CD14-positive monocyte (primary cell): ENCODE measurements at places on chromosomes 1 and 21.

- DNase-seq: no peak
Measured at GRCh38 chr1:20480243-20480944, 5.6 kb downstream of the CAMK2N1 start.

GRCh38 chr1:171606402-171606941, 15.6 kb upstream of the MYOCOS start:
- DNase-seq: no peak

DNA sequence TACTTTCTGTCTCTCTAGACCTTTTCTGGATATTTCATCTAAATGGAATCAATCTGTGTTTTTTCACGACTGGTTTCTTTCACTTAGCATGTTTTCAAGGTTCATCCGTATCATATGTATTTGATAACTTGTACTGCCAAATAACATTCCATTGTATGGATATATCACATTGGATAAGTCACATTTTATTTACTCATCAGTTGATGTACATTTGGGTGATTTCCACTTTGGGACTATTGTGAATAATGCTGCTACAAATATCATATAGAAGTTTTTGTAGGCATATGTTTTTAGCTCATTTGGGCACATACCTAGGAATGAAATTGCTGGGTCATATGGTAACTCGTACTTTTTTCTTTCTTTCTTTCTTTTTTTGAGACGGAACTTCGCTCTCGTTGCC, 6.7 kb downstream of the HMGN2 start:
- DNase-seq: no peak

DNA sequence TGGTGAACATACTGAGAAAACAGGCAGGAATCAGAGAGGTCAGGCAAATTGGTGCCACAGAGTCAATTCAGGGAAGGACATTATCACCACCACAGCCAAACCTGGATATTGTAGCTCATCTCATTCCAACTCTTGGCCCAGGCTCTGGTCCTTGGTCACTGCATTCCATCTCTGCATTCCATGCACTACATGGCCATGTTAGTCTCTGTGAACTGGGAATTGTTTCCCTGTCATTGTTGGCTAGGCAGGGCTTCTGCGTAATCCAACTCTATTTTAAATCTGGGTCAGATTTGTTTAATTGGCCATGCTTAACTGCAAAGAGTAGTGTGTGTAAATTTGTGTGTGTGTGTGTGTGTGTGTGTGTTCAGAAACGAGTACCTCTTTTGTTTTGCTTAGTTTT, 837.6 kb upstream of the ADAMTS5 start:
- no peak for DNase-seq

DNA sequence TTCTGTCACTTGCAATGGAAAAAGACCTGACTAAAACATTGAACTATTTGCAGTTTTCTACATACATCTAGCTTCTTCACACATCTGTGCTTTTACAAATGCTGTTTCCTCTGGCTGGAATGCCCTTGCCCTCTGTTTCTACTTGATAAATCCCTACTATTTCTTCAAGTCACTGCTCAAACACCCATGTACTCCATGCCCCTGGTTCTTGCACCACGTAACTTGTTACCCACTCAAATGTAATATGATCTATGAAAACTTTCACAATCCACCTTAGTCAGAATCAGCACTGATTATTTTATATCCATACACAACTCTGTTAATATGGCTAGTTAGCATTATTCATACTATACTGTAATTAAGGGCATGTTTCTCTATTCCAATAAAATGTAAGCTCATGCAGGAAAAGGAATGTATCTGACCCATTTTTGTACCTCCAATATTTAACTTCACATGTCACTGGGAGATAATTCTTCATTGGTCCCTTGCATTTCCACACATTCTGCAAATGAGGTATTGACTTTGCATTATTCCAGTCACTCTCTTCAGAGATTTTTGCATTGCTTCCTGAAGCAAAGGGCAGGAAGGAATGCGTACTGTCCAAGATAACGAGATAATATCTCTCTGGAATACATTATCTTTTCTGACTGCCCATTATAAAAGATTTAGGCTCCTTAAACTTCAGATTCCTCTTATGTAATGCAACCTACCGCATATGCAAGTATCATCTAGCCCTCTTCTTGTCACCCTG, 158.3 kb downstream of the COL24A1 start:
- no peak for DNase-seq

DNA sequence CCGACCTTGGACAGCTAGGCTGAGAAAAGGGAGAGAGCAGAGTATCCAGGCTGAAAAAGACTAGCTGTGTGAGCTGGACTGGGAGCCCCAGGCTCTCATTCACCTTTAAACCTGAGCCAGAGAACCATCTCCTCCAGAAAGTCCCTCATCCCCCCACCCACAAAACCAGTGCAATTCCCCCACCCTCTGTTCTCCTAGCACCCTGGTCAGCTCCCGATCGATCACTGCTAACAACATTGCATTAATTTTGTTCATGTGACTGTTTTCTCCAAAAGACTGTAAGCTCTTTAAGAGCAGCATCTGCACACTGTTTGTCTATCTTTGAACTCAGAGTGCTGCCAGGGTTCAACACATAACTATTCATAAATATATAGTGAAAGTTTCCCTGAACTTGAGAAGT, 67.1 kb upstream of the NFASC start:
- DNase-seq: no peak

DNA sequence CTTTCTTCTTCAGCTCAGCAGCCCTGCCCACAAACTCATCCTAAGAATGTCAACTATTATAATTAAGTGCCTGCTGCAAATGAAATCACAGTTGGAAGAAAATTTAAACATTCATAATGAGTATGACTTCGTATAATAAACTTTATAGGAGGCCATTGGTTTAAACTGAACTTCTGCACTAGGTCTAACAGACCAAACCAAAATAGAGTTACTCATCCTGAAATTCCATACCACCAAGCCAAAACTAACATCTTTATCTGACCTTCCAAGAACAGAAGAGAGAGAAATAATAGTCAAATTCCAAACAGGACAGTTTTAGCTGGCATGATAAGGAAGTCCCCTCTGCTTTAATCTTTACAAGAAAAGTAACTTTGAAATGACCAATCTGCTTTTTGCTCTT, 472.4 kb upstream of the PRMT6 start:
- no peak for DNase-seq

DNA sequence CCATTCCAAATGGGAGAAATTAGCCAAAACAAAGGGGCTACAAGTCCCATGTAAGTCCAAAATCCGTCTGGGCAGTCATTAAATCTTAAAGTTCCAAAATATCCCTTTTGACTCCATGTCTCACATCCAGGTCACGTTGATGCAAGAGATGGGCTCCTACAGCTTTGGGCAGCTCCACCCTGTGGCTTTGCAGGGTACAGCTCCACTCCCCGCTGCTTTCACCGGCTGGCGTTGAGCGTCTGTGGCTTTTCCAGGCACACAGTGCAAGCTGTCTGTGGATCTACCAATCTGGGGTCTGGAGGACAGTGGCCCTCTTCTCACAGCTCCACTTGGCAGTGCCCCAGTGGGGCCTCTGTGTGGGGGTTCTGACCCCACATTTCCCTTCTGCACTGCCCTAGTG, 130.2 kb downstream of the TPR start:
- no peak for DNase-seq

- no peak for DNase-seq
Measured at GRCh38 chr21:36349315-36349714, 29.3 kb downstream of the MORC3 start.

GRCh38 chr1:239891621-239892358, 199.9 kb upstream of the FMN2 start:
- DNase-seq: no peak

GRCh38 chr1:243513726-243514491, 258.1 kb downstream of the SDCCAG8 start:
- no peak for DNase-seq

- DNase-seq: no peak
Measured at GRCh38 chr1:113369699-113370098, 20.6 kb upstream of the MAGI3 start.

DNA sequence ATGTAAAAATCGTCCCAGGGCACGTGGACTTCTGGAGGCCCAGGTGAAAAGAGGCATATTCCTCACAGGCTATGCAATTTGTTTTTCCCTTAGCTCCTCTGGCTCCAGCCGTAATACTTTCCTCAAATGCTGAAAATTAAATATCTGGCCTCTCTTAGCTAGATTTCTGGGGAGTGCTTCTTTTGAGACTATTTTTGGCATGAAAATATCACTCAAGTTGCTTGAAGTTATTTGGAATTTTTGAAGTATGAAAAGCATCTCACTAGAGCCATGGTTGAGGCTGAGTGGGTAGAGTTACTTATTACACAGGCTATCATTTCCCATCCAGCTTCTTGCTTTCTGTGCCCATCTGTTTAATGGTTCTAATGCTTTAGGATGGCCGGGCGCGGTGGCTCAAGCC, 59.7 kb downstream of the MYOM3 start:
- DNase-seq: no peak

DNA sequence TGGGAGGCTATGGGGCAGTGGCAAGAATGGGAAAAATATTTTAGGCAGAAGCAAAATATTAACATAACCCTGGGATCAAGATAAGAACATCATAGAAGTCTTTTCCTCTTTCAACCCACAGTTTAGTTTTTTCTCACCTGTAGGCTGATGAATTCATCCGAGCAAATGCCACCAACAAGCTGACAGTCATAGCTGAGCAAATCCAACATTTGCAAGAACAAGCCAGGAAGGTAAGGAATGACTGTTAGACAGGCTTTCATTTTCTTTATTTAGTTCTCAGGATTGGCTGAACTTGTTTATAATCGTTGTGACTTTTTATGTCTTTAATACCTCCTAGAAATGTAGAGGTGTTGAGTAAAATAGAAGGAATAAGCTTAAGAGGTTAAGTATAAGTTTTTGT, 6.4 kb downstream of the C1orf50 start:
- no peak for DNase-seq

DNA sequence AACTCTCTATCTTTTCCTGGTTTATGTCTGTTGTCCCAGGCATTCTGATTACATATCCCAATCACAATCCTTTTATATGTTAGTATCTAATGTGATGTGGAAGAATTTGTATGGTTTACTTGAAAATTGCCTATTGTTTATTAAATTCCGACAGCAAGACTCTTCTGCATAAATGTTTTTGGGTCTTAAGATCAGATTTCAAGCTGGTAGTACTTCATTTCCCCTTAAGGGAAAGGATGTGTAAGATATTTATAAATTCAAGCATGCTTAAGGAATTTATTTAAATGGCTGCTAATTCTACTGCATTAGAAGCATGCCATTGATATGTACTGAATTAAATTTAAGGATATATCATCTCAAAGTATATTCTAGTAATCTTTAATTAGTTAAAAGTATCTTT, 20.4 kb upstream of the GPR88 start:
- DNase-seq: no peak

GRCh38 chr1:228478912-228479711, 8.1 kb upstream of the RNF187 start:
- peak; percentile 38 for DNase-seq

DNA sequence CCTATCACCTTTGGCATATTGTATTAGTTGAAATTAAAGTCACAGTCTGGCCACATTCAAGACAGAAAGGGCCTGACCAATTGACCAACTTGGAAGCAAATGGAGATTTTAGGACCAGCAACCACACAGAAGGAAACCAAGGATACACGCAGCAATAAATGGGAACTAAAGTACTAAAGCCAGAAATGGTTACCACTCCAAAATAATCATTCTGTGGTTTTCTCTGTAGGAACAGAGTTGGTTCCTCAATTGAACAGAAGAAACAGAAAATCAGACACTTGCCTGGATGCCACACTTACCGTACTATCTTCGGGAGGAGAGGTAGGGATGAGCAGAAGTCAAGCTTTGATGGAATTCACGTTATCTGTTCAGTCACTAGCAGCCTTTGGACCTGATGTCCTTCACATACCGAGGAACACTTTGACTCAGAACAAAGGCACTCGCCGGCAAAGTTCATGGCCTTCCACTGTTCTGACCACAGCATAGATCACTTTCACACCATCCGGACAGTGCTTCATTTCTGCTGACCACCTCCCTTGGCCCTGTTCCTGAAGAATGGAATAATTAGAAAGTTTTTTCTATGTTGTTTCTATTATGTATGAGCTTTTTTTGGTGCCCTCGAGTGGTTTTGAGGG, 96.9 kb downstream of the LPAR3 start:
- DNase-seq: peak; percentile 25

- DNase-seq: no peak
Measured at GRCh38 chr1:108119500-108119899, 80.6 kb downstream of the SLC25A24 start.

DNA sequence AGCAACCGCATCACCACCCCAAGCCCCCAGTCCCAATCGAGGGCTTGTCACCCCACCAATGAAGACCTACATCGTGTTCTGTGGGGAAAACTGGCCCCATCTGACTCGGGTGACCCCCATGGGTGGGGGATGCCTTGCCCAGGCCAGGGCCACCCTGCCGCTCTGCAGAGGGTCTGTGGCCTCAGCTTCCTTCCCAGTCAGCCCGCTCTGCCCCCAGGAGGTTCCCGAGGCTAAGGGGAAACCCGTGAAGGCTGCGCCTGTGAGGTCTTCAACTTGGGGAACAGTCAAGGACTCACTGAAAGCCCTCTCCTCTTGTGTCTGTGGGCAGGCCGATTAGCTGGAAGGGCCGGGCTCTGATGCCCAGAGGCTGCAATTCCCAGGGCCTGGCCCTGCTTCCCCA, 2.0 kb downstream of the SRARP start:
- DNase-seq: no peak

- DNase-seq: no peak
Measured at GRCh38 chr1:54808443-54809207, 7.5 kb upstream of the TTC22 start.

GRCh38 chr1:13813398-13814012, 113.5 kb downstream of the PRDM2 start:
- peak; percentile 43 for DNase-seq

DNA sequence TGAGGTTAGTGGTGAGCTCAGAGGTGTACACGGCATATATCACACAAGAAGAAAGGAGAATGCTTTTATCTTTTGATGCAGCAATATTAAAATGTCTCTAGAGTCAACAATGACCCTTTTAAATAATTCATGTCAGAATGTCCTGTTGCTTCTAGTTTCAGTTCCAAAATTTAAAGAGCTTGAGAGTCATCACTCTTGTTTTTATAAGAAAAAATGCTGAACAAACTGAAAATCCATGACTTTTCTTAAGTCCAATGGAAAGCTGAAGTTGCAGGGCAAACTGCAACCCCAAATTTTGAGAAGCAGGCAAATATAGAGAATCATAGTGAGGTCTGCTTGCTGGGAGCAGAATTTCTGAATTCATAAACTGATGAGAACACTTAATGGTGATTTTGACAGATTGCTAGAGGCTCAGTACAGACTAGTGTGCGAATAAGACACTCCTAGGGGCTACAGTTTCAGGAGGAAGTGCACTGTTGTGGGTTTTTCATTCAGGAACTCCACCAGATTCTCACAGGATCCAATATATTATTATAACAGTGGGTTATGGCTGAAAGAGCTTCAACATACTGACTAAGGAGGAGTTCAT, 135.1 kb downstream of the CLIC6 start:
- DNase-seq: no peak

GRCh38 chr1:53616927-53617326, 122.0 kb downstream of the GLIS1 start:
- no peak for DNase-seq

GRCh38 chr1:185864331-185864730, 130.1 kb downstream of the HMCN1 start:
- no peak for DNase-seq
